ENCODE measurements at places on chromosomes 12 and 14.

GRCh38 chr14:57869617-57870016 lies 3.7 kb upstream of the SLC35F4 start:
- no peak for DNase-seq

GRCh38 chr14:74257078-74257940 lies 18.1 kb downstream of the VSX2 start:
- DNase-seq = peak; percentile 68

DNA sequence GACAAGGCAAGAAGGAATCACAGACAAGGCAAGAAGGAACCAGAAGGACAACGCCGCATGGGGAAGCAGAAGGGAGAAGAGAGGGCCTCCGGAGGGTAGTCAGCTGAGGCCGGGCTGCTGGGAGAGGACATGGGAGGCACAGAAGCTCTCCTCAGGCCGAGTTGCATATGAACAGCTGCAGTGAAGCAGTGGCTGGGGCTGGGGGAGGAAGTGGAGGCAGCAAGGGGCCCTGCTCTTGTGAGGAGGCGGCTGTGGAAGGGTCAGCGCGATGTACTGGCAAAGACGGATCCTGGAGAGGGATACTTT lies 22.0 kb upstream of the TMEM106C start:
- DNase-seq = no peak

GRCh38 chr12:124698211-124698997 lies 131.0 kb upstream of the NCOR2 start:
- DNase-seq = no peak

- DNase-seq = no peak
Observed at GRCh38 chr12:96197503-96198272, 3.5 kb downstream of the ELK3 start.

DNA sequence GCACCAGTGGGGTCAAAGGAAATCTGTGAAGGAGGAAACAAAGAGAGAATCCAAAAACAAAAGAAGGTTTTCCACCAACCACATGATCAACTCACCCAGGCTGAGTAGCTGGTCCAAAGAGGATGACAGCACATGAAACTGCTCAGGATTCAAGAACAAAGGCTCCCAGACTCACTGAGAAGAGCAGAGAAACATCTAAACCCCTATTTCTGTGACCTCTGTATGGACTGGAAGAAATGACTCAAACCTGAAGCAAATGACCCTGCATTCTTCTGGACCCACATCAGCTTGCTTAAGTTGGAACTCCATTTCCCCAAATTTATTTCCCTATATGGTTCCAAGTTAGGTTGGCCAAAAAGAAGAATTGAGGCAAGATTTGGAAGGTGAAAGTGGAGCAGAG lies 26.3 kb downstream of the TC2N start:
- DNase-seq = no peak

DNA sequence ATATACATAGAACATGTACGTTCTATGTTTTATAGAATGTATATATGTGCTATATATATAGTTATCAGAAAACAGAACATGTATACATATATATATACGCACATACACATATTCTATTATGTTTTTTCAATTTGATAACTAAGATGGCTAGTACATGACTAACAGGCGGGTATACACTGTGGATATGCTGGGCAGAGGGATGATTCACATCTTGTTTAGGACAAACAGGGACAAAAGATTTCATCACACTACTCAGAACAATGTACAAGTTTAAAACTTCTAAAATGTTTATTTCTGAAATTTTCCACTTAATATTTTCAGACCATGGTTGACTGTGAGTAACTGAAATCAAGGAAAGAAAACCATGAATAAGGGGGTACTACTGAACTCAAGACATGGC lies 17.4 kb downstream of the TIMELESS start:
- no peak for DNase-seq

- DNase-seq = no peak
Observed at GRCh38 chr12:127640181-127640886, 626.6 kb upstream of the TMEM132C start.

- DNase-seq = no peak
Observed at GRCh38 chr12:958588-959123, 9.2 kb upstream of the RAD52 start.

GRCh38 chr12:8697476-8698131 lies at the start of gene RIMKLB:
TSS of gene RIMKLB (plus strand) at chr12:8697991. CDS start at chr12:8713867, 15,876 bp downstream.
- DNase-seq = peak; percentile 78

- DNase-seq = no peak
Observed at GRCh38 chr12:95416111-95416636, 57.8 kb upstream of the METAP2 start.

DNA sequence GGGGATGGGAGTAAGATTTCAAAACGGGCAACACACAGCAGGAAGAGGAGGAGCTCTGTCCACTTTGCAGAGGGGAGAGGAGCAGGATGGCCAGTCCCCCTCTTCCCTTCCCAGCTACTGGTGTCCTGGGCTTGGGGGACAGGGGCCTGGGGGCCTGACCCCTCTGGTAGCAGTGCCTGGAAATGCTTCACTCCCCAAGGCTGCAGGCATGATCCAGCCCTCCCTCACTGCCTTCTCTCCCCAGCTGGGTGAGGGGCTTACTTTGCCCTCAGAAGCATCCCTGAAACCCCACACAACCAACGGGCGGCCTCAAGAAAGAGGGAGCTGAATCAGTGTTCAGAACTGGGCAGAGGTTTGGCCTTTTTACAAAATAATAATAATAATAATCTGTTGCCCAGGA lies 279.5 kb downstream of the DPF3 start:
- no peak for DNase-seq

DNA sequence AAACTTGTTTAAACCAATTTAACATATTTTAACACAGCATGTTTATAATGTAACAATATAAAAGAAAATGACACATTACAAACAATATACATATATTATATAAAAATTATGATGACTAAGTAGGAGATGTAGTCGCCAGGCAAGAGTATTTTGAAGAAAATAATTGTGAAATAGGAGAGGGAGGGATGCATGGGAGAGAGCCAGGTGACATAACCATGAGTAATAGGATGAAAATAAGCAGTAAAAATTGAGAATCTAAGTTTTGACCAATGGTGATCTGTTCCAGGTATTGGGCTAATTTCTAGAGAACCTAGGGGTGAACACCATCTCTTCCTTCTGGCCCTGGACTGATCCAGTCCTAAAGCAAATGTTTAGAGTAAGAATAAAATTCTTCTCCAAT lies 315.2 kb upstream of the G2E3 start:
- no peak for DNase-seq

DNA sequence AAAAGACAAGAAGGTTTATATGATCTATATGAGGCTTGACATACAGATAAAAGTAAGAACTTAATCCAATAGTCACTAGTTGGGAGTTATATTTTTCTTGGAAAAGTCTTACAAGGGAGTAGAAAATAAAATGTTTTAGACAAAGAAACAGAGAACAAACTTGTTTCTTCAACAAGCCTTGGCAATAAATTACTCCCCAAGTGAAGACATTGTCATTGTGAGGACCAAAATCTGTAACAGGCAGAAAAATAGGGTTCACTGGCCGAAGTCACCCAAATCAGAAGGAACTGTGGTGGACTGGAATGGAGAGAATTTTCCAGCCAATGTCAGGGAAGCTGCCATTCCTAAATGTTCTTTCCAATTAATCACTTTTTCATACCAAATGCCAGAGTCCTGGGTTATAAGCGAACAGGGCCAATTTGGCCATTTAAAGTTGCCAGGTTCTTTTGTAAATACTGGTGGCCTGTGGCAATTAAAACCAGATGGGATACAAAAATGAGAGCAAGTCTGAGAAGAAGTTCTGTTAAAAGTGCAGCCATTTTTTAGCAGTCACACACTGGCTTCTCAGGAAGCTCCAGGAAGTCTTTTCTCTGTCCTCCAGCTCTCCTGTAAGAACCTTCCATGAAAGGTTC lies 117.3 kb upstream of the OVCH1 start:
- no peak for DNase-seq

DNA sequence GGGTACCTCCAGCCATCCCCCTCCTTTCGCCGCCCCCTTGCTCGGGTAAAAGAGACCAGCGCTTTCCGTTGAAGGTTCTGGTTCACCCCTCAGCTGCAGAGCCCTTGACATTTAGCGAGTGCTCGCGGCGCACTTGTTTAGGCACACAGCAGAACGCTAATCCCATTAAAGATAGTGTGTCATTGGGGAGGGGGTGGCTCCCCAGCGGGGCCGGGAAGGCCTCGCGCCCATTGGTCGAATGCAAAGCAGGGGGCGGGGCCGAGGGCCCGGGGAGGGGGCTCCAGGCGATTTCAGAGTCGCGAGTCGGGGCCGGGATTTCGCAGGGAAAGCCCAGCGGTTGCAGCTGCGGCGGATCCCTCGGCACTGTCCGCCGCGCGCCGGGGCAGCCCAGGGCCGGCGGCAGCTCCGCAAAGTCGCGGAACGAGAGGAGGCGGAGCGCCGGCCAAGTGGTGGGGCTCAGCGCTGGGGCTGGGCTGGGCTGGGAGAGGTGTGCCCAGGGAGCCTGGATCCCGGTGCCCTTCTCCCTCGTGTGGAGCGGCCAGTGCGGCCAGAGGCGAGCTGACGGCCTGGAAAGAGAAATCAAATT lies 122.9 kb downstream of the TSPAN9 start:
- DNase-seq = no peak

DNA sequence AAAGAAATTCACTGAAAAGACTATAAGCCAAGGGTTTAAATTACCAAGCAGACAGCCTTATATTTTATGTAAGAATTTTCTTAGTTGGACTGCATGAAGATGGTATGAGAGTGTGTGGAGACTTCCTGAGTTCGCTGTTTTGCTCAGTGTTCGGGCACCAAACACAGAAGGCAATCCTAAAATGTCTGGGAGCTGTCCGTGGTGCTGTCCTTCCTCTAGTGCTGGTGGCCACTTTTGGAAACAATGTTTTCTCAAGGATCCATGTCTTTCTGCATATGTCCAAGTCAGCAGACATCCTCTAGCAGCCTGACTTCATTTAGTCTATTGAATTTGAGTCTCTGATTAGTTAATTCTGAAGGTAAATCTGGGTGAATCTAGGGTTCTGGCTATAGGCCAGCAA lies 135.8 kb downstream of the SLC8A3 start:
- peak; percentile 54 for DNase-seq

GRCh38 chr14:34172550-34173368 lies 221.9 kb upstream of the EGLN3 start:
- DNase-seq = no peak

- DNase-seq = no peak
Observed at GRCh38 chr12:56124133-56124532, 3.9 kb upstream of the ESYT1 start.

GRCh38 chr14:89435892-89436656 lies 19.0 kb upstream of the FOXN3 start:
- no peak for DNase-seq

GRCh38 chr12:51905471-51906429 lies 1.6 kb upstream of the ACVRL1 start:
- no peak for DNase-seq

GRCh38 chr12:132222096-132222807 lies 78.0 kb downstream of the NOC4L start:
- DNase-seq = peak; percentile 68

DNA sequence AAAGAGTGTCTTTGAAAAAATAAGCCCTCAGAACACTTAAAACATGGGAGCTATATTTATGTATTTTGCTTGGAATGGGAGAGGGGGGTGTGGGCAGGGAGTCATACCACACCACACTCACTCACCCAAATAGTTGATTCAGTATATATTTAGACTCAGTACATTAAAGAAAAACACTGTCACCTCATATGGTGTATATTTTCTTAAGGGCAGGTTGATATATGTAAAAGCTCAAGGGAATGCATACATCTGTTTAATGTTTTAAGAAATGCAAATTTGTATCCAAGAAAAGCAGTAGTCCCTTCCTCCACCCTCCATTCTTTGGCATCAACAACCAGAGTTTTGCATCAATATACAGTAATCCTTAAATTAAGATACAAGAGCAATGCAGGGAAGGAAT lies 1.4 kb downstream of the NFYB start:
- DNase-seq = no peak

GRCh38 chr12:52921488-52922165 lies 16.8 kb upstream of the KRT8 start:
- DNase-seq = no peak

DNA sequence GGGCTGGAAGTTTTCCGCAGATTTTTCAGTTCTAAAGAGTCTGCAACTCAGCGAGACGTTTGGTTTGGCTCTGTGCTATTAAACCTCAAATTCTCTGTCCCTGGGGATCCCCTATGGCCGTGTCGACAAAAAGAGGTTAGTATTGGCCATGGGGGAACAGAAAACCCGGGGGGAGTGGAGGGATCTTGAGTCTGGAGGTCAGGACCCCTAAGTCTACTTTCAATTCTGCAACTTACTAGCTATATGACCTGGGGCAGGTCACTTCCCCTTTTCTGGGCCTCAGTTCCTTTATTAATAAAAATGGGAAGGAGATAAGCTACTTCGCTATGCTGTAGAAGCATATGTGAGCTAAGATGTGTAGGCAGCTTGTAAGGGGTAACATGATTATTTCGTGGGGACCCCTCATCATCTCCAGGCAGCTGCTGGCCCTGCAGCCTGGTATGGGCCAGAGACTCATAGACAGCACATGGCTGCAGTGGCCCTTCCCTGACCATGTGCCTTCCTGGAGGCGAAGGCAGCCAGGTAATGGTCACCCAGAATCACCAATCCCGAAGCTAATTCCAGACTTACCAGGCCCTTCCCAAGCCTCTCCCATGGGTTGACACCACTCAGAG lies 8.6 kb downstream of the ASB2 start:
- DNase-seq = no peak

DNA sequence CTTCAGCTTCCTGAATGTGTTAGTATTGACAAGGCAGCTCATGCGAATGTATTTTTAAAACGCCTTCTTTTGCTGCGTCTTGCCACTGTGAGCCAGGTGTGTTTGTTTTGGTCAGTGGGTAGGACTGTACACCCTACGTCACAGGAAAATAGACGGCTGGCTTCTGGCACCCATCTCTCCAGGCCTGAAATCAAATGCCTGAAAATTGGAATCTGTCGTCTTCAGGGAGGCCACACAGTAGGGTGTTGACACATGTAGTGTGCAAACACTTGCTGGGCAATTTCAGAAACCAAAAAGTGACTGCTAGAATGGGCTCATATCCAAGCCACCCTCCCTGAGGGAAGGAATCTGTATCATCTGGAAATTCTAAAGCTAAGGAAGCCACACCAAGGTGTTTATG lies 209.3 kb downstream of the TTC8 start:
- DNase-seq = no peak

- no peak for DNase-seq
Observed at GRCh38 chr12:93943780-93944179, 204.6 kb upstream of the PLXNC1 start.

DNA sequence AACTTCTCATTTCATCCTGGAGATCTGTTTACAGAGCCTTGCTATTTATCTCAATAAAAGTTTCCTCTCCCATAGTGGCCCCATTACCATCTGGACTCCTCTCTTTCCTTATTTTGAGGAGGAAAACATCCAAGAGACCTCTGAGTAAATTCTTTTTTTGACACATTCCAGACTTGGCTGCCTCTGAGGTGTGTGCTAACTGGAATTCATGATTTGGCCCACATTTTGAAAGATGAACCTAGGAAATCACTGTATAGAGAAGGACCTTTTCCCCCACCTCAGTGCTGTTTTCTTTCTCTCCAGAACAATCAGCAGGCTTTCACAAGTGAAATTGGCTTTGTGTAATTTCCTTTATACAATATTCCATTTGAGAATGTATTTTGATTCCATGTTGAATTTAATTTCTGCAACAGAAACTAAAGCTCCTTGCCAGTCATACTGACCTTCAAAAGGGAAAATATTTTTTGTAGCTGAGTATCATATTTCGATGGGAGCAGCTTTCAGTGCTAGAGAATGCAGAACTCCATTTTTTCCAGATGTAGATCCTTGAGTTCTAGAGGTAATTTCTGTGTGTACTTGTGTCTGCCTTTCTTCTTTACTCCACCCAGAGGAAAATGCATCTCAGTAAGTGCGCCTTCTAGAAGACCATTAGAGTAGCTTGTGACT lies 244.9 kb upstream of the RGS6 start:
- no peak for DNase-seq
